Germinal center (tissue), 1 donor: ENCODE measurements at places on chromosomes 1 and 21.

- peak; percentile 79 for DNase-seq
Measured at GRCh38 chr1:155970531-155971167, 7.7 kb downstream of the ARHGEF2 start.

DNA sequence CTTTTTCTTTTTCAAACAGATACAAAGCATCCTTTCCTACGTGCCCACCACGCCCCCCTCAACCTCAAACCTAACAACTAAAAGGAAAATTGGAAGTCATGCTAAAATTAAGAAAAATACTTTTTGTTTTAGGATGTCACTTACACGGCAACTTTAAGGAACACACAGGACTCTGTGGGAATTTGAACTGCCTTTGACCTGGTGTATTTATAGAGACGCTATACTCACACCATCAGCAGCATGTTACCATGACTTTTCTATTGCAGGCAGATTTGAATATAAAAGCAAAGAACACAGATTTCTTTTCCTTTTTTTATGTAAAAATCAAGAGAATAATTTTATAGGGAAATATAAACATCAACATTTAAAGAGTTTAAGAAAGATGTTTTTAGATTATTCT is 198.2 kb downstream of the SIPA1L2 start:
- DNase-seq = no peak

DNA sequence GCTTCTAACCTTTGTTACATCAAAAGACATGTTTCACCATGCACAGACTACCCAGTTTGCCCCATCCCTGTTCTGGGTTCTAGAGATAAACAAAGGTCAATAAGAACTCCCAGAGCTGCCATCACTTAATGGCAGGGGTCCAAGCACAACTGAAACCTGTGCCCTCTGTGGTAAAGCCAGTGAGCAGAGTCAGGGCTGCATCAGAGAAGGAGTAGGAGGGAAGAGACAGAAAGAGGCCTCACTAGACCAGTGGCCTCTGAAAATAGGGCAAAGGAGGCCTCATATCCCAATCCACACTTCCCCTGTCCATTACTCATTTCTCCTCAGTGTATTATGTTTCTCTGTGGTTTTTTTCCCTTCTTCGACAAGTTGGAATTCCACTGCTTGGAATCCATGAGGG is 10.2 kb downstream of the ATP1A2 start:
- DNase-seq = no peak

- DNase-seq = no peak
Measured at GRCh38 chr1:212256369-212256768, 28.8 kb upstream of the PPP2R5A start.

- no peak for DNase-seq
Measured at GRCh38 chr21:38472412-38473108, 25.7 kb downstream of the ERG start.

DNA sequence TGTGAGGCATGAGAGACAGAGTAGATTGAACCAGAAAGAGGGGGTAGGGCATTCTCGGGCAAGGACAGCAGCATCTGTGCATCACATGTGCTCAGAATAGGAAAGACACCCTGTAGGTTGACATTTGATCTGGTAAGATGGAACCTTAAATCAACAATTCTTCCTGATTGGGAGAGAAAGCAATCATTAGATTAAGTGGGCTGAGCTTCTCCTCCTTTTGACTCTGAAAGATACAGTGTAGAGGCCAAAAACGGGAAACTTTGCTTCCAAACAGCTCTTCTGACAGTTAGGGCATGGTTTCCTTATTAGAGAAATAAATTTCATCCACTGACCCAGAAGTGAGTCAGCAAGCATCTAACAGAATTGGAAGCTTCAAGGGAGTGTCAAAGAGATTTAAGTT is 9.7 kb downstream of the KIF14 start:
- no peak for DNase-seq

- no peak for DNase-seq
Measured at GRCh38 chr21:19475525-19475924, 1071.9 kb upstream of the TMPRSS15 start.

GRCh38 chr1:213606252-213606820 is 381.4 kb upstream of the PROX1 start:
- DNase-seq = no peak
